Natural killer cell treated with Interleukin-12 subunit alpha and Interleukin-12 subunit beta and Interleukin-15 and Interleukin-18, amount 100 ng/mL, for 72 hours (primary cell): ENCODE measurements at places on chromosomes 7 and 10. TPM values are rescaled to one million over a fixed set of nuclear protein-coding genes. Genes with fewer than 3 reads are reported as not detected.

Gene ZCCHC24
- total RNA-seq: 0.73 TPM

Gene POLR2J3
- total RNA-seq: 155 TPM

Gene GHRHR
- total RNA-seq: not detected

Gene ZNF503
- 0.21 TPM for total RNA-seq

Gene MMD2
- total RNA-seq: not detected

Gene H2BK1
- not detected for total RNA-seq

Gene RBP4
- not detected for total RNA-seq

Gene MYOF
- 0.57 TPM for total RNA-seq

GRCh38 chr10:126407831-126408230, 19.6 kb upstream of the ADAM12 start:
- no peak for DNase-seq

GRCh38 chr7:138585283-138585993, 115.7 kb downstream of the SVOPL start:
- DNase-seq: no peak

- no peak for DNase-seq
Measured at GRCh38 chr10:112461029-112461887, 14.2 kb downstream of the VTI1A start.

GRCh38 chr7:141198194-141198958, 124.5 kb downstream of the TMEM178B start:
- DNase-seq: no peak

DNA sequence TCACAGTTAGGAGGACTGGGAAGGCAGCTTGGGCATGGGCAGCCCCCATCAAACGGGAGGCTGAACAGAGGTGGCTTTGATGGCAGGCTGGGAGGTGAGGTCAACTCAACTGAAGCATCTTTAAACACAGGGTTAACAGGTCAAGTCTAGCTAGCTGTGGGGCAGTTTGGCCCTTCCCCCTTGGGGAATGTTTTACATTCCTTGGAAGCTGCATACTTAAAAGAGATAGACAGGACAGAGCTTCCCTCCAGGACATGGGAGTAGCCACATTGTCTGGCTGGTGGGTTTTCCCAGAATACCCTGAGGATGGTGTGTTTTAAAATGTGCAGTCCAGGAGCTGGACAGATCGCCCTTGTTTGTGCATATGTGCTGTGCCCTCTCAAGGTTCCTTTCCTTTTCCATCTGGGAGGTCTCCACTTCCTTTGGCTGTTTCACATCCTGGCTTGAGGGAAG, 6.8 kb upstream of the RASSF4 start:
- no peak for DNase-seq

- DNase-seq: no peak
Measured at GRCh38 chr10:14751014-14751896, 23.4 kb downstream of the FAM107B start.

- no peak for DNase-seq
Measured at GRCh38 chr10:76991621-76992020, 646.0 kb downstream of the KCNMA1 start.

DNA sequence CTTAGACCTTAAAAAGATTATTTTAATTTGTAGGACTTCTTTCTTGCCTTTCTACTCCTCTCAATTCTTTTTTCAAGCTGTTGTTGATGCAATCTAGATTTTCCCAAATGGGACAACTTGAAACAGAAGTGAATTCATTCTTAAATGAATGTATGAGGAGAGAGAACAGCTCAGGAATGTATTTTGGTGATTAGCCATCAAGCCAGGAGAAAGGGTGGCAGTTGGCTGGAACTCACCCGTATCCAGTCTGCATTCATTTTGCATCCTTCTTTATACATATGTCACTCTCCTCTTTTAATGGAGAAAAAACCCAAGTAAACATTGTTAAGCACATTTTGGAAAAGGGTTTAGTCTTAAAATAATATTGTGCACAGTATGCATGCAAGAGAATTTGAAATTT, 251.3 kb downstream of the REEP3 start:
- no peak for DNase-seq

DNA sequence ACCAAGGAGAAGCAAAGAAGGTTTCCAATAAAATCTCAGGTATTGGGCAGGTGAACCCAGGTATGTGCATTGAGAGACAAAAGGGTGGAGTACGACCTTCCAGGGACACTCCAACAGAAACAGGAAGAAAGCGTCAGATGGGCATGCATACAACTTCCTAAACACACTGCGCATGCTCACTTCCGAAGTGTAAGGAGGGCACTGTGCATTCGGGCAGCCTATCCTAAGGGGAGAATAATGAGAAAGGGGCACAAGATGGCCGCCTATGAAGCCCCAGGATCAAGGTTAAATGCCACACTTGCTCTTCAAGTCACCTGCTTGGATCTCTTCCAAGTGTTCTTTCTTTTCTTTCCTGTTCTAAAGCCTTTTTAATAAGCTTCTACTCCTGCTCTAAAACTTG, 39.4 kb upstream of the PRSS1 start:
- DNase-seq: no peak

- no peak for DNase-seq
Measured at GRCh38 chr7:88314061-88314491, 7.4 kb upstream of the STEAP4 start.
